Activated naive CD8-positive, alpha-beta T cell treated with anti-CD3 and anti-CD28 coated beads, Interleukin-2, amount 10 ng/mL, durations not matched to agents 7 days and 5 days (primary cell): ENCODE measurements at places on chromosomes 5 and 9. TPM values are rescaled to one million over a fixed set of nuclear protein-coding genes. Genes with fewer than 3 reads are reported as not detected.

The PALM2AKAP2 gene
- total RNA-seq = not detected

The SLC1A3 gene
- 1.9 TPM for total RNA-seq

The PTGDS gene
- total RNA-seq = 3.3 TPM

The DOK3 gene
- total RNA-seq = 3.7 TPM

The CDX1 gene
- not detected for total RNA-seq

The DUSP1 gene
- total RNA-seq = 41.5 TPM

The PPIC gene
- not detected for total RNA-seq

The LRRC19 gene
- total RNA-seq = not detected

The CENPK gene
- 90.7 TPM for total RNA-seq

The STKLD1 gene
- 0.17 TPM for total RNA-seq

The TRPM6 gene
- total RNA-seq = not detected

The MTAP gene
- total RNA-seq = 54.5 TPM

The SLCO6A1 gene
- not detected for total RNA-seq

The BSPRY gene
- 10.6 TPM for total RNA-seq

The RGS7BP gene
- total RNA-seq = not detected

The C1QTNF2 gene
- total RNA-seq = not detected

The PCDHB12 gene
- total RNA-seq = not detected

GRCh38 chr9:9257999-9258498, 1354.8 kb downstream of the PTPRD start:
- DNase-seq = no peak

GRCh38 chr5:23588841-23589326, 81.5 kb downstream of the PRDM9 start:
- DNase-seq = no peak

- DNase-seq = no peak
These were observed 64.4 kb downstream of the FAM114A2 start for GRCh38 chr5:153974131-153974812.

GRCh38 chr9:121285835-121286687, 18.1 kb downstream of the GSN start:
- DNase-seq = peak; percentile 17

GRCh38 chr9:37747271-37747753, 6.3 kb upstream of the TRMT10B start:
- peak; percentile 56 for DNase-seq

- DNase-seq = no peak
These were observed 647.1 kb upstream of the KLF4 start for GRCh38 chr9:108136656-108137055.

GRCh38 chr9:128732576-128732975, 8.6 kb upstream of the ZDHHC12 start:
- no peak for DNase-seq

DNA sequence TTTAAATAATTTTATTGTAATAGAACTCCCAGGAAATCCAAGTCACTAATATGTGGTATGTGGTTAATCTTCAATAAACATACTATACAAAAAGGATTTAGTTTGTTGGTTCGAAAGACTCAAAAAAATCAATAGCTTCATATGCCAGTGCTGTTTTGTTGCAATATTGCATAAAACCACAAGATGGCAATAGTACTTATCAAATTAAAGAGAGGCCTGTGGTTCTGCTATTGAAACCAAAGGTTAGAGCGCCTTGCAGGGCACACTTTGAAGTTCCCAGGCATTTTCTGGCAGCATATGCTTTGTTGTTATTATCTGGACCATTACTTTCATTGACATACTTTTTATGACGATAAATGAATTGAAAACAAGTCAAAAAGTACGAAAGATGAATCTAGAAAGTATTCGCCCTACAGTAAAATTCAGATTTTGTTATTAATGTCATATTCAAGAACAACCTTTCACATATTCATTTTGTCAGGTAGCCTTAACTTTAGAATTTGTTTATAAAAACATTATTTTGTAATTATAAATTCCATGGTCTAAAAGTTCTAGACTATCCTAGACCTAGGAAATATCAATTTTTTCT, 316.3 kb downstream of the MCTP1 start:
- no peak for DNase-seq

GRCh38 chr5:52837068-52837467, 49.4 kb downstream of the ITGA1 start:
- no peak for DNase-seq

- no peak for DNase-seq
These were observed 131.5 kb upstream of the GRHPR start for GRCh38 chr9:37290940-37291485.

DNA sequence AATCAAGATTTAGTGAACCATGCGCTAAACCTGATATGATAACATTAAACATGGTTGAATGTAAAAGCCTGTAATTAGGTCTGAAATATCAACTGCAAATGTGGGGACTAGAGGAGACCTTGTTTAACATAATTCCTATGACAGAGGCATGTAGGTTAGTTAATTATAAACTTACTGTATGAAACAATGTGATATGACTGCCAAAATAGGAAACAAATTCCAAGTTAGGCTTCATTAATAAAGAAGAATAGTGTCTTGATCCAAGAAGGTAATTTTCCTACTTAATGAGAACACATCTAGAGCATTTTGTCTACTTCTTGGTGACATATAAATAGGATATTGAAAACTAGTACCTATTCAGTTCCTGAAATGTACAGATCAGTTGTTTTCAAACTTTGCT, 136.2 kb upstream of the TARS1 start:
- no peak for DNase-seq

DNA sequence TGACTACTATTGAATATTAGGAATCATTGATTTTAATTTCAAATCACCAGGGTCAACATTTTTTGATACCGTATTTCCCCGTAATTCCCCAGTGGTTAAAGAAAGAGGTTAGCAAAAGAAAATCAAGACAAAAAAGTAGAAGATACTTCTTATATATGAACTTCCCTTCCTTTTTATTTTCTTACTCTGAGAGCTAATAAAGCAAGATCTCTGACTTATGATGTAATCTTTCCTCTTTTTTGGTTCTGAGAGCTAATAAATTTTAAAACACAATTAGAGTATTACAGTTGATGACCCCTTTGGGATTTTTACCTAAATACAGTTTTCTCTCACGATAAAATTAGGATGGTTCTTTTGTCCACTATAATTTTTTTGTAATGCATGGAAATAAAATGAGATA, 9.2 kb upstream of the FYB1 start:
- no peak for DNase-seq

GRCh38 chr9:125493881-125494652, 212.9 kb downstream of the MAPKAP1 start:
- DNase-seq = no peak

DNA sequence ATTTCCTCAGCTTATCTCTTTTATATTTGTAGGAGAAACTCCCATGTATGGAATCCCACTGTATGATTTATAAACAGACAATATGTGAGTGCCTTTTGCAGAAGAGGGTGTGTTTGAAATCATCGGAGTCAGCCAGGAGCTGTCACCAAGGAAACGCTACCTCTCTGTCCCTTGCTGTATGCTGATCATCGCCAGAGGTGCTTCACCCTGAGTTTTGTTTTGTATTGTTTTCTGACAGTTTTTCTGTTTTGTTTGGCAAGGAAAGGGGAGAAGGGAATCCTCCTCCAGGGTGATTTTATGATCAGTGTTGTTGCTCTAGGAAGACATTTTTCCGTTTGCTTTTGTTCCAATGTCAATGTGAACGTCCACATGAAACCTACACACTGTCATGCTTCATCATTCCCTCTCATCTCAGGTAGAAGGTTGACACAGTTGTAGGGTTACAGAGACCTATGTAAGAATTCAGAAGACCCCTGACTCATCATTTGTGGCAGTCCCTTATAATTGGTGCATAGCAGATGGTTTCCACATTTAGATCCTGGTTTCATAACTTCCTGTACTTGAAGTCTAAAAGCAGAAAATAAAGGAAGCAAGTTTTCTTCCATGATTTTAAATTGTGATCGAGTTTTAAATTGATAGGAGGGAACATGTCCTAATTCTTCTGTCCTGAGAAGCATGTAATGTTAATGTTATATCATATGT, 18.0 kb upstream of the CTSL start:
- no peak for DNase-seq

DNA sequence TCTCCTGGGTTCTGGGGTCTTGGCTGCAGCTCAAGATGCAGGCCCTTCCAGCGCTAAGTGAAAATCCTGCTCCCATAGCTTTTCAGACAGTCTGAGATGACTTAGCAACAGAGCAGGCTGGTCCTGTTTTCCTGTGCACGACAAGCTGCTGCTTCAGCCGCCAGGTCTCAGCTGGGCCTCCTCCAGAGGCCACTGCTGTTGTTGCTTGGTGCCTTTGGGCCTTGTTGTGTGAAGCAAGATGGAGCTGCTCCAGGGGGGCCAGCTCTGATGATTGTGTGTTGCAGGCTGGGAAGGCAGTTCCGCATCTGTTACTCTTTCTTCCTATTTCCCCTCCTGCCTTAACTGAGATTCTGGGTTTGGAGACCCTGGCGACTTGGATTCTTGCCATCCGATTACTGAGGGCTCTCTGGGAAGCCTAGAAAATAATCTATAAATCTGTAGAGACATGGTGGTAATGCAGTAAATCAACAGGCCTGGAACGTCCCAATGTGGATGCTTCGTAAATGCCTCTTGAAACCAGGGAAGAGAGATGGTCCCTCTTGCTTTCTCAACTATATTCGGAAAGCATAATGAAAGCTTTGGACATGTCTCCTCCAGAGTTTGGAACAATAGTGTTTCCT, 3.2 kb downstream of the MAP1B start:
- no peak for DNase-seq

DNA sequence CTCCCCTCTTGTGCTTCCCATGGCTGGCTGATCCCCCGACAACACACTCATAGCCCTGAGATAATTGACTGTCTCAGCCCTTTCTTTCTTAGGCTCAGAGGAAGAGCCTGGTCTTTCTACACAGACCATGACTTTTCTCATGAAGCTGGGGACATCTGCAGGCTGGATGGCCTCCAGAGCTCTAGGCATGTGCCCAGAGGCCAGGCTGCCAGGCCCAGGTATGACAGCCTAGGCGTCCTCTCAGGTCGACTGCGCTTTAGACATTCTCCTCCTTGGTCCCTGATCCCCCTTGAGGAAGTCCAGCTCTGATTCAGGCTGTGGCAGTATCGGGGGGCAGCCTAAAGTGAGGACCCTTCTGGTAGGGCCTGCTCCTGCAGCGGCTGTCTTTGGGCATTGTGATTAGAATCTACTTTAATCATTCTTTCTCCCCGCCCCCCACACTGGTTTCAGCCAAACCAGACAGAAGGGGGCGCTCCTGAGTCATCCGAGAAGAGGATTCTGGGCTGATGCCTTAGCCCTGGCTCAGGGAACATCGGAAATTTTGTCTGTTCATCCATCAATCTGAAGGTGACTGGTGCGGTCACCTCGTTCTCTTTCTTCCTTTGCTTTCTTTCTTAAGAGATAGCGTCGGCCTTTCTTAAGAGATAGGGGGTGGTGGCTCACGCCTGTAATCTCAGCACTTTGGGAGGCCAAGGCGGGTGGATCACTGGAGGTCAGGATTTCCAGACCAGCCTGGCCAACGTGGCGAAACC, 66.5 kb upstream of the HSPA9 start:
- peak; percentile 75 for DNase-seq

GRCh38 chr5:57902095-57902494, 419.5 kb upstream of the ACTBL2 start:
- no peak for DNase-seq

- no peak for DNase-seq
These were observed 178.5 kb upstream of the EGFLAM start for GRCh38 chr5:38079620-38080402.

- DNase-seq = no peak
These were observed 2.8 kb downstream of the OR1L8 start for GRCh38 chr9:122580360-122580759.

DNA sequence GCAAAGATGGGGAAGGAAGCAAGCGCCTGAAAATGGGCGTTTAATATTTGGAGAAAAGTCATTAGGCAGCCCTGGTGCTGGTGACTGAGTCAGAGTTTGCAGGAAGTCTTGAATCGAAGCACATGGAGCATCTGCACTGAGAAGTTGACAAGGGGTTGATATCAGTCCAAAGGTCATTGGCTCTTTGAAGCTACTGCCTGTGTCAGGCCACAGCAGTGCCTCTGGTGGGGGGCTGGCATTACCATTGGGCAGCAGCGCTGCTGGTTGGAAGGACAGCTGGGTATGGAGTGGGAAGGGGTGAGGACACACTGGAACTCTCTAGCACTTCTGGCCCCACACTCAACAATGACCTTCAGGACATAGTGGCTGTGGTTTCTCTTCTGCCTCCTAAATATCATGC, 150.4 kb upstream of the ERCC6L2 start:
- peak; percentile 38 for DNase-seq

DNA sequence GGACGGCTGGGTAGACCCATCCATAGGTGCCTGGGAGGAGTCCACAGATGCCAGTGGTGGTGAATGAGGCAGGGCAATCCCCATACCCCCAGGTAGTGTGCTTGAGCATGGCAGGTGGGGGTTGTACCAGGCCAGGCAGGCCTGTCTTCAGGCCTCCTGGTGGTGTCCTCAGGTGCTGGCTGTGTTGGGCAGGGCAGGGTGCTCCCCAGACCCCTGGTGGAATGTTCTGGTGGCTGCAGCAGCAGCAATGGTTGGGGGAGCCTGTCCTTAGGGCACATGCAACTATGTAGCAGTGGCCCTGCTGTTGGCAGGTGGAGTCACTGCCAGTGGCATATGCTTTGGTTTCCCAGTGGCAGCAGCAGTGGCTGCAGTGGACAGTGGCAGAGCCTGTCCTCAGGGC, 10.0 kb downstream of the ALG2 start:
- DNase-seq = no peak

DNA sequence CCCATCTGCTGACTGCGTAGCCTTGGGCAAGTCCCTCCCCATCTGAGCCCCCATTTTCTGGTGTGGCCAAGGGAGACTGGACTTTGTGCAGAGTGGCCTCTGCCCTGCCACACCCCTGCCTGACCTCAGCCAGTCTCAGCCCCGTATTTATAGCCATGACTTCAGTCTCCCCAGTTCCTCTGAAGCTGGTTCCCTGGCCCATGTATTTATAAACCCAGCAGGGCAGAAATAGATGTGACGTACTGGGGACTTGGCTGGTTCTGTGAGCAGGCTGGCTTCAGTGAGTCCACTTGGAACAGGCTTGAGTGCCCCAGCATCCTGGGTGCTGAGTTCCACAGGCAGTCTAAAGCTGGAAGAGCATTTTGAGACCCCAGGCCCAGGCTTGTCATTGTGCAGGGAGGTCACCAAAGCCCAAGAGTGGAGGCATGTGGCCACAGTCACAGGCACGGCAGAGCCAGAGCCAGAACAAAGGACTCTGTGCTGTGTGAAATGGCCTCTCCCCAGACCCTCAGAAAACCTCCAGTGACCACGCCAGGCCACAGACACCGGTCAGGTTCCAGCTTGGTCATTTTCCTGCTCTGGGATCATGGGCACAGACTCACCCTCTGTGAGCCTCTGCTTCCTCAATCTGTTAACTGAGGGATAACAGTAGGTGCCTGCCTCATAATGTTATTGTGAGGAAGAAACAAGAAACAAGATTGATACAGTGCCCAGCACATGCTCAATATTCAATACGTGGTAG, 30.4 kb upstream of the SYNPO start:
- DNase-seq = no peak

- DNase-seq = no peak
These were observed 611.2 kb downstream of the NR2F1-AS1 start for GRCh38 chr5:92969781-92970237.

GRCh38 chr5:180170810-180171567, 38.0 kb downstream of the RASGEF1C start:
- DNase-seq = no peak

- no peak for DNase-seq
These were observed 42.5 kb downstream of the CYSTM1 start for GRCh38 chr5:140217299-140218026.

GRCh38 chr9:2857564-2858198, 13.8 kb upstream of the PUM3 start:
- peak; percentile 37 for DNase-seq
